ENCODE measurements at places on chromosomes 6 and 20.

DNA sequence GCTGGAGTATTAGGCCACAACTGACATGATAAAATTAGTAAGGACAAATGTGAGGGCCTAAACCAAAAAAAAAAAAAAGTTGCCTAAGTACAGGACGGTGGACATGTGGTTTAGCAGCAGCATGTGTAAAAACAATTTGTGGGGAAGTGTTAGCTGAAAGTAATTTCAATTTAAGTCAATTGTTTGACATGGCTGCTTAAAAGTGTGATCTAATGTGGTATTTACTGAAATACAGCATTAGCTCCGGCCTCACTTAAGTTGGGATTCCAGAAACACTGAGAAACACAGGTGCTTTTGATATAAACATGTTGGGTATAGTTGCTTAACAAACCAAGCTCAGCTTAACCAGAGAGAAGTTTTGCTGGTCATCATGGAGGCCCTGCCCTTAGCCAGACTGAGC lies 119.7 kb downstream of the FYN start:
- no peak for DNase-seq

GRCh38 chr6:42280966-42281533 lies 63.4 kb upstream of the MRPS10 start:
- no peak for DNase-seq

GRCh38 chr6:151577257-151577656 lies 83.4 kb downstream of the CCDC170 start:
- no peak for DNase-seq

DNA sequence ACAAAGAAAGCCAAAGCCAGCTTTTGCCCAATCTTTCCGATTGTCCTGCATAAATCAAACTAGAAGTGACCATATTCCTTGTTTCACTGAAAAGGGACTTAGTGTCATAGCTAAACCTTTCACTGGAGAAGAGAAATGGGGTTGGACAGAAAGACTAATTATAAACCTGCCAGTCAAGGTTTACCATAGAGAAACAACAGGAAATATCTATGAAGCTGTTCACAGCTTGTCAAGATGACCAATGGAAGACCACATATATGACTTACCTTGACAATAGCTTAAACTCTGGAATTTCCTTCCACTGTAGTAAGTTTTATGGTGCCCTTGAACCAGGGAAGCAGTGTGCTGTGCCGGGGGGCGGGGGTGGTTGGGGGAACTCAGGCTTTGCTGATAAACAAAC lies 107.7 kb upstream of the PHACTR1 start:
- DNase-seq: no peak

GRCh38 chr6:147508042-147508865 lies at the start of gene SAMD5:
SAMD5 (plus strand) TSS chr6:147508690; CDS start chr6:147508929, 239 bp downstream.
- DNase-seq: no peak

GRCh38 chr6:49332781-49333180 lies 130.3 kb downstream of the MMUT start:
- no peak for DNase-seq

- DNase-seq: no peak
These were observed 171.3 kb downstream of the GRM1 start for GRCh38 chr6:146200176-146200575.

GRCh38 chr20:19487420-19487819 lies 270.6 kb upstream of the RIN2 start:
- no peak for DNase-seq

GRCh38 chr6:90179190-90180169 lies 117.2 kb downstream of the BACH2 start:
- no peak for DNase-seq

DNA sequence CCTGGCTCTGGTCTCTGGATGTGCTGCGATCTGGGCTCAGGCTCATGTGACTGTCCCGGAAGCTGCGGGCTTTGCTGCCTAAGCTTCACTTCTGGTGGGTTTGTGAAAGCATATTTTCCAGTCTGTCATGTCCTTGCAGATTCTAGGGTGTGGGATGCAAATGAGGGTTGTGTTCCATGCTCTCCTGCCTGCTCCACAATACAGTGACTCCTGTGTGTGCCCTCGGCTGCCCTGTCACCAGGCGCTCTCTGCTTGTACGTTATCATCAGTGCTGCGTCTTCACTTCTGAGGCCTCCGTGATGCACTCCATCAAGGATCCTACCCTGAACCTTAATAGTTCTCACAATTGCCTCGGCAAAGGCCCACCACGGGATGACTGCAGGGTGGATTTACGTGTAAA lies 84.2 kb downstream of the TTLL2 start:
- DNase-seq: no peak

- no peak for DNase-seq
These were observed 167.4 kb upstream of the OLIG3 start for GRCh38 chr6:137661601-137662000.

DNA sequence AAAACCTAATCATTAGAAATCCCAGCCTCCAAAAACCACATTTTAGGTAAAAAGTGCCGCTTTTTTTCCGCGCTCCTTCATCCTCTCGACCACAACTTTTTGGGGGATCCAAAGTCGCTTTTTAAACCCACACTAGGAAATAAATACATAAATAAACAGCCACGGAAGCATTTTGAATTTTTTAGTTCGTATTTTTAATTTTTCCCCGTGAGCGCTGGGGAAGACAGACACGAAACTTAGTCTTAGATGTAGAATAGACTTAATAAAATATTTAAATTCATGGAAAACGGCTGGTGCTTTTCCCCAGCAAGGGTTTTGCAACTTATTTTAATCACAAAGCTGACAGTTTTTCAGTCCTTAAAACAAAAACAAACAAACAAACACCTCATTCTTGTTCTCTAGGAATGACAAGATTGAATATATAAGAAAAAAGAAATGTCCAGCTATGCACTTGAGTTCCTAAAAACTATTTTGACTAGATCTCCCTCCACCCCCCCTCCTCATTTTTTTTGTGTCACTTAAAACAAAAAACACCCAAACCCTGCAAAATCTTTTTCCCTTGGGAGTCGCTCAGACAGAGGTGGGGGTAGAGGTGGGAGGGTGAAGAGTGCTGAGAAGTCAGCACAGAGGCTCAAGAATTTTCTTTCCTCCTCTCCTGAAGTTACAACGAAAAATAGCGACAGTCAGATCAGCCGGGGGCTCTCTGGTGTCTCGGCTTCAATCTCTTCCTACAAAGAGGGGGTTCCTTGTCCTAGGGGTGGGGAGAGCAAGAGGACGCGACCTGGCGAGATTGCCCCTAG lies 43.4 kb upstream of the SUPT3H start:
- DNase-seq: no peak

DNA sequence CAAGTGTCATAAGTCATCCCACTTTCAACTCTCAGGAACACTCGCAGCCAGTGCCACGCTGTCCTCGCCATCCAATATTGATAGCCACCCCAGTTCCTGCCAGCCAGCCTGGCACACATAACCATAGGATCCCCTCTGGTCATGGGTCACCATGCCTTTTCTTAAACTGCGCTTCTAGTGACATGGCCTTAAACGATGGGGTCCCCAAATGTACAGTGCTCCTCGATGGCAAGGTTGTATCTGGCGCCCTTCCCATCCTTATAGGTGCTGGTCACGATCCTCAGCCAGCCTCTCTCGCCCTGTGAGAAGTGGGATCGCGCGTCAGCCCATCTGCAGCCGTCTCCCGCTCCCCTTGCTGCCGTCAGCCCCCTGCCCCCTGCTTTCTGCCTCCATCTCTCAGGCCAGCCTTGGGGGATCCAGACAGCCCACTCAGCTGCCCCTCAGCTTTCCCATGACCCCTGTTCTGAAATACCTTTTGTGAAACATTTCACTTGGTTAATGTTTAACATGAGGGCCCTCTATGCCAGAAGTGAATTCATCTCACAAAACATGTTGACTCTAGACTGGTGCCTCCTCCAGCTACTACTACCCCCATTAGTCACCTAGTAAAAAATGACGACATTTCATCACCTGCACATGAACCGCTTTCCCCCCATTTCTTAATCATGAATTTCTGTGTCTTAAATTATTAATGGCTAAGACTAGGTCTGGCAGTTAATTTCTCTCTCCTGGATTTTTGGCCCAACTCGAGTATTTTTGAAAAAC lies 11.4 kb downstream of the CTSZ start:
- no peak for DNase-seq

- DNase-seq: no peak
These were observed 53.0 kb upstream of the DTNBP1 start for GRCh38 chr6:15715851-15716250.

- no peak for DNase-seq
These were observed 399.9 kb upstream of the MARCKS start for GRCh38 chr6:113457198-113457597.

- no peak for DNase-seq
These were observed 209.3 kb downstream of the RNF144B start for GRCh38 chr6:18596531-18596835.

DNA sequence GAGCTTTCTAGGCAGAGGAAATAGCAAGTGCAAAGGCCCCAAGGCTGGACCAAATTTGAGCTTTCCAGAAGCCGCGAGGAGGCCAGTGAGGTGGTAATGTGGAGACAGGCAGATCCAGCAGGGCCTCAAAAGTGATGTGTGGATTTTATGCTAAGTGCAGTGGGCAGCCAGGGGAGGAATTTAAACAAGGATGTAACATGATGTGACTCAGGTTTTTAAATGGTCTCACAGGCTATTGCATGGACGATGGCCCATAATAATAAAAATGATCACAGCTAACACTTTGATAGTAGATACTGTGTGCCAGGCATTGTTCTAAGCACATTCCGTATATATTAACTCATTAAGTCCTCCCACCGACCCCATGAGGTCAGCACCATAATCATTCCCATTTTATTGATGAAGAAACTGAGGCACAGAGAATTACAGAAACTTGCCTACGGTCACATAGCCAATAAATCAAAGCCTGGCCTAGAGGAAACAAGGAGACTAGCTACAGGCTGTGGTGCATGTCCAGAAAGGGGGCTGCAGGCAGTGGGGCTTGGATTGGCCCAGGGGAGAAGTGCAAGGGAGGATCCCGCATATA lies 18.0 kb upstream of the PREX1 start:
- DNase-seq: no peak

Data from thoracic aorta (tissue), 2 donors.